ENCODE measurements at places on chromosomes 4 and X.

GRCh38 chr4:152586668-152587067 lies 50.8 kb upstream of the FBXW7 start:
- no peak for DNase-seq

DNA sequence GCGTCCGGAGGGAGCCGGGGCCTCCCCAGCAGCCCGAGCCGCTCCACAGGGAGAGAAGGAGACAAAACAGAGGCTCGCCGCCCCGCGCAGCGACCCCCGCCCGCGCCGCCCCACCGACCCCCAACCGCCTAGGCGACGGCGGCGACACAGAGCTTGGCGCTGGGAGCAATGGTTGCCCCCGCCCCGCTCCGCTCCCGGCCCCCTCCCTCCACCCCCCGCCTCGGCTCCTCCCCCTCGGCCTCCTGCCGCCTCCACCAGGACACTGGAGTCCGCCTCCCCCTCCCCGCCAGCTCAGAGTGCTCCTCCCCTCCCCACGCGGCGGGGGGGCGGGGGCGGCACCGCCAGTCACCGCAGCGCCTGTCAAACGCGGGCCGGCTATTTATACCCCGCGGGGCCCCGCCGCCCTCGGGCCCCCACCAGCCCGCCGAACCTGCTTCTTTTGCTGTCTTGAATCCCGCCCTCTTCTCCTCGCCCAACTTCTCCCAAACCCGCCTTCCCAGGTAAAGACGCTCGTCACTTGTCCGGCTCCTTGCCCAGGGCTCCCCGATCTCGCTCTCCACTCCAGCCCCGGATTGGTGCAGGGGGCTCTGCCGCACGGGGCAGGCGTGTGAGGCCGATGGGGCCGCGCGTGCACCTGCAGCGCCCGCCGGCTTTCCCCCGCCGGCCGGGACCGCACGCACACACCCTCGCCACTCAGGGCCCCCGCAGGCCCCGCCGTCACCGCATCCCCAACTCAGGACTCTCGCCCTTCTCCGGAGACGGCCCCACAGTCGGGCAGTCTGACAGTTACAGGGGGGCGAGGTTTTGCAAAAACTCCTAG lies at the start of gene ELF2:
Gene ELF2 (minus strand): TSS at position 170 of the 820 bp plus-strand sequence. CDS start 39,517 bp downstream, outside the sequence.
- DNase-seq, result no peak

DNA sequence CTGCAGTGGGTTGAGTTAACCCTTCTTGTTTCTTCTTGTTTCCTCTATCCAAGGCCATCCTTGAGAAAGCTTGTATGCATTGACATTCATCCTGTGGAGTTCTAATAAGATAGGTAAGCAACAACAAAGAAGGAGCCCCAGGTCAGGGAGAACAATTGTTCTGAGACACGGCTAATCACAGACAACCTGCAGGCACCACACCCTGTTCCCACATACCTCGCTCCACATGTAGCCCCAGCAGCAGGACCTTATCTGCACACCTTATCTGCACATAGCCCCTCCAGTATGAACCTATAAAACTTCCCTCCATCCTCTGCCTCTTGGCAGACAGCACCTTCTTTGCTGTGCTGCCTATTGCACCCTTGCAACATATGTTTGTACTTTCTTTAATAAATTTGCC lies 129.1 kb downstream of the MSL3 start:
- DNase-seq, result no peak

GRCh38 chr4:122766950-122767349 lies 34.4 kb downstream of the BBS12 start:
- no peak for DNase-seq

GRCh38 chr4:18077808-18078207 lies 56.3 kb upstream of the LCORL start:
- DNase-seq, result no peak

GRCh38 chr4:65635051-65635821 lies 35.1 kb downstream of the EPHA5 start:
- DNase-seq, result peak; percentile 15

DNA sequence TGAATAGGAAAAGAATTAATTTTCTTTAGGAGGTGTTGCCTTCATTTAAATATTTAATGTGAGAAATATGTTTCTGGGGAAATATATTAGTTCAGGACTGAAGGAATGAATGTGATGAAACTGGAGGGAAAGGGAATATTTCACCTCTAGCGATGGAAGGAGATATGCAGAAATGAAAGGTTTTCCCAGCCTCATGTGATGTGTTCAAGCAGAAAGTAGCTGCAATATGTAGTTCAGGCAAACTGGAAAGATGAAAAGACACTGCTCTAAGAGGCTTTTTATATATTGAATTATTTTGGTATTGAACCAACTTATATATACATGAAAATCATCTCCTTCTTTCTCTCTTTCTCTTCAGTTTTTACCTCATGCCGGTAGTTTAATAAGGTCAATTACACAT lies 3.4 kb downstream of the GRID2 start:
- no peak for DNase-seq

DNA sequence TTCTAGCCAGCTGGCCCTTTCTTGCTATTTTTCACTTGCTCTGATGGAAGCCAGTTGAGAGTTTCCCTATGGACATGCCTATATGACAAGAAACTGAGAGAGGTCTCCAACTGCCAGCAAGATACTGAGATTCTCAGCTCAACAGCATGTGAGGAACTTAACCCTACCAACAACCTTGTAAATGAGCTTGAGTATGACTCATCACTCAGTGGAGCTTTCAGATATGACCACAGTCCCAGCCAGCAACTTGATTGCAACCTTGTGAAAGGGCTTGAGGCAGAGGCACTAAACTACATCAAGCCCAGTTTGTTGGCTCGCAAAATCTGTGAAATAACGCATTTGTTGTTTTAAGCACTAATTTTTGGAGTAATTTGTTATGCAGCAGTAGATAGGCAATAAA lies 175.8 kb downstream of the COMMD8 start:
- peak; percentile 7 for DNase-seq

DNA sequence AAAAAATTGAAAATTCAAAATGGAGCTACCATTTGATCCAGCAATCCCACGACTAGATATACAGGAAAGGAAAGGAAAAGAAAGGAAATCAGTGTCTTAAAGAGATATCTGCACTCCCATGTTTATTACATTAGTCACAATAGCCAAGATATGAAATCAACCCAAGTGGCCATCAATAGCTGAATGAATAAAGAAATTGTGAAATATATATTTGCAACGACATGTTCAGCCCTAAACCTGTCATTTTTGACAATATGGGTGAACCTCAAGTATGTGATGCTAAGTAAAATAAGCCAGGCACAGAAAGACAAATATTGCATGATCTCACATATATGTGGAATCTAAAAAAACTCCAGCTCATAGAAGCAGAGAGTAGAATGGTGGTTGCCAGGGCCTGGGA lies 155.1 kb downstream of the ANXA5 start:
- DNase-seq, result no peak

GRCh38 chrX:15399962-15400391 lies 15.8 kb upstream of the VEGFD start:
- DNase-seq, result no peak

DNA sequence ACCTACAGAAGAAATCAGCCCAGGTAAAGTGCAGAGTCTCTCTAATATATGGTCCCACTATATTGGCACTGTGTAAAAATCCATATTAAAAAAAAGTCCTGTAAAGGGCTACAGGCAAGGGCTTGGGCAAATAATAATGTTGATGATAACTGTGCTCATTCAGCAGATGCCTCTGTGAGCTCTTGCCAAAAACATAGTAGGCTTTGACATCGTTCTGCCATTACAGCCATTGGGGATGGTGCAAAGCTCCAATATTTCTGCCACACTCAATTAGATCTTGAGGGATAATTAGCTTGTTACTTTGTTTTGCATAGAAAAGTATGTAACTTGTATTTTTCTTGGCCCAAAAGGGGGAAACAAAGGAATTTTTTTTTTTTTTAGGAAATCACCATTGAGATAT lies 645.5 kb upstream of the FAM241A start:
- no peak for DNase-seq

DNA sequence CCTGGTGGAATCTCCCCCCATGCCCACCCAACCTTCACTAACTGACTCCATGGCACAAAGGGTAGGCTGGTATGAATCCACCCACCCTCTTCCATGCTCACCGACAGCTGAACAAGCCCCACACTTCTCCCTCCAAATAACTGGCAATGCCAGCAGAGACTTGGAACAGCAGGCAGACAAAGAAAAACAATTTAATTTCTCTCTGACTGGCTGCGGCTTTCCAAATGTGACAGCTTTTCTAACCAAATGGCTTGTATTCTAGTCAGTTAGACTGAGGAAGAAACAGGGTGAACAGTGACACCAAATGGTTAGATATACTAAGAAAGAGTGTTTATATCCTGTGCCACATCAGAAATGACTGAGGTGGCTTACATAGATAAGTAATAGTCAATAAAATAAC lies 199.3 kb upstream of the ADAMTS3 start:
- DNase-seq, result no peak

DNA sequence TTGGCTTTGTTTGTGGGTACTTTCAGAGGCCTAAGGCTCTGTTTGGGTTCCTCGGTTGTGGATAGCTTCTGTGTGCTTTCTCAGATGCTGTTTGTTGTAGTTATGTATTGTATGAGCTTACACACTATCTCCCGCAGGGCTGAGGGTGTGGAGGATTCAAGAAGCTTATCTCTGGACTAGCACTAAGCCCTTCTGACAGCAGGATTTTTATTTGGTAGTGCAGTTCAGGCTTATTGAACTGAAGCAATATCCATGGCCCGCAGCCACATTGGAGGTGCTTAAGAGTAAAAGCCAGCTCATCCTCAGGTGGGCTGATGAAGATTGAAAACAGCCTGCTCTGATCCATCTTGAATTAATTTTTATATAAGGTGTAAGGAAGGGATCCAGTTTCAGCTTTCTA lies 128.2 kb downstream of the RASGEF1B start:
- DNase-seq, result no peak

GRCh38 chr4:119894650-119895208 lies 171.9 kb downstream of the MAD2L1 start:
- DNase-seq, result no peak

DNA sequence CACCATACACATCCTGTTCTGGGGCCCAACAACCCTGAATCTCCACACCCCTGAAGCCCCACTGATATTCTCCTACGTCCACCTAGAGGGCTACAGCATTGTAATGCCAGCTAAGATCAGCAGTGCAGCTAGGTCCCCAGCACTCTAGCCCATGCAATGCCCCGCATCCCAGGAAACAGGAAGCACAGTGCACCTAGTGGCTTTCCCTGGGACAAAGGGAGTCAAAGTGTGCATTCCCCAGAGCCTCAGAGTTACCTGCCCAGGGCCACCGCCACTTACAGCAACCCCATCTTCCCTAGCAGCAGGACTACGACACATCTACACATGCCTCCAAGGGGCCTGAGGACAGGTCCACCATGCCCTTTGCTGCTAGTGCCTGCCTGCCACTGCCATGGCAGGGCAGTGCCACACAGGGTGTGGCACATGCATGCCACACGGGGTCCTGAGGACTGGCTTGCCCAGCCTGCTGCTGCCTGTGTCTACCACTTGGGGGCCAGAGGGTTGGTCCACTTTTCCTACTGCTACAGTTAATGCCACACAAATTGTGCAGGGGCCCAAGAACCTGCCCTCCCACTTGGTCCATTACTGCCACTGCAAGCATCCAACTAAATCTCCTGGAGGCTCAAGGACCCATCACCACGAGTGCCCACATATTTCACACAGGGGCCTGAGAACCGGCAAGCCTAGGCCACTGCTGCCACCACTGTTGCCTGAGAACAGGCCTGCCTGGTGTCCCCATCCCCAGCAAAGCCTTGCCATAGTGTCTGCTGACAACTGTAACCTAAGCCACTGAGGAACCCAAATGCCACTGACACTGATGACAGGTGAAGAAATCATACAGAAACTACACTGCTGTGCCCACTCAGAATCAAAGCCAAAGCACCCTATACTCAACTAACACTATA lies 23.7 kb downstream of the TLR6 start:
- no peak for DNase-seq

GRCh38 chr4:95290702-95291101 lies 258.1 kb downstream of the UNC5C start:
- DNase-seq, result no peak

DNA sequence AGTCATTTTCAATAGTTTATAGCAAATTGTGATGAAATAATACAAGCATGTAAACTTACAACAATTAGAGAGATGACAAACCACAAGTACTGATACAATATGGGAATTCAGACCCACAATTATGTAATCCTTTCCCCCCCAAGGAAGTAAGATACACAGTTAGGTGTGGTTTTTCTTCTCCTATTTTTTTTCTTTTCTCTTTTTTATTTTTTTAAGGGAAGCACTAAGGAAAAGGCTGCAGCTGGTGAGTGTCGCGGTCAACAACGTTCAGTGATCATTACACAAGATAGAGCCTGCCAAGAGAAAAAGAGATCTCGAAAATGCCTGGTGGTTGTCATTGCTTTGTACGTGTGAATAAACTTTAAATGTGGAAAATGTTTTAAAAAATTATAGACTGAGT lies 9.8 kb downstream of the NDNF start:
- DNase-seq, result no peak

GRCh38 chr4:75484190-75484589 lies 30.0 kb downstream of the RCHY1 start:
- no peak for DNase-seq

GRCh38 chr4:931194-931959 lies 739 bp downstream of the GAK start:
- DNase-seq, result no peak

DNA sequence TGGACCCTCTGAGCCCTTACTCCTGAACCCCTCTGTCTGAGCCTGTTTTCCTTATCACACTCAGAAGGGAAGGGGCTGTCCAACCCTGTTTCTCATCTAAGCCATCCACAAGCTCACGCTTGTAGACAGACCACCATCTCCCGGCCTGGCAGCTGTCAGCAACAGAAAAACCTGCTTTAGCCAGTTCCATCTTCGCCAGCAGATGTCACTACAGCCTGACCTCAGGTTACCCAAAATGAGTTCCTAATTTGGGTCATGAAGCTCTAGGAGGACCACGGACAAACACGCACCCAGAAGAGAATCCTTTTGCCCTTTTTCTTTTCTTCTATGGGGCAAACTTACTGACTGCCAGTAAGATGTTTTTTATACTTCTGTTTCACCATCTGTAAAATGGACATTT lies 445.4 kb downstream of the BCOR start:
- no peak for DNase-seq

GRCh38 chrX:47540754-47541538 lies 20.1 kb upstream of the ARAF start:
- DNase-seq, result peak; percentile 81

Data from iPS DF 19.7 (cell line).